ENCODE measurements at places on chromosomes 11 and 22.
A peak's percentile ranks its signal among the peaks of the same experiment; 100 is the strongest.

DNA sequence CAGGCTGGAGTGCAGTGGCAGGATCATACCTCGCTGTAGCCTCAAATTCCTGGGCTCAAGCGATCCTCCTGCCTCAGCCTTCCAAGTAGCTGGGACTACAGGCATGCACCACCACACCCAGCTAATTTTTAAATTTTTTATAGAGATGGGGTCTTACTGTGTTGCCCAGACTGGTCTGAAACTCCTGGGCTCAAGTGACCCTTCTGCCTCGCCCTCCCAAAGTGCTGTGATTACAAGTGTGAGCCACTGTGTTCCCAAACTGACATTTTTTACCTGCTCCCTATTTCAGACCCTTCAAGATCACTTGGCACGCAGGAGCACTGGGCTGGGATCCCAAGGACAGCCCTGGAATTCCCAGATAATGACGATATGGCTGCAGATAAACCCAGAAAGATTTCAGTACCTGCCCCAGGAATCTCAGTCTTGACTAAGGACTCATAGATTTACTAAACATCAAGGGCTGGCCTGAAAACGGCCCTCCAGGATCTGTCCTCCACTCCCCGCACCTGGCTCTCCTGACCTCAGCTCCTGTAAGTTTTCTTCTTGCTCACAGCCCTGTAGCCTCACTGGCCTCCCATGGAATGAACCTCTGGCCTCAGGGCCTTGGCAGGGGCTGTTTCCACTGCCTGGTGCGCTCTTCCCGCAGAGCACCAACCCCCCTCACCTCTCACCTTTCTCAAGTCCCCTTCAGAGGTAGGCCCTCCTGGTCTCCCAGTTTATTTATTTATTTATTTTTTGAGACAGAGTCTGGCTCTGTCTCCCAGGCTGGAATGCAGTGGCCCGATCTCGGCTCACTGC lies 3.6 kb upstream of the CSNK1E start:
- no peak for DNase-seq

GRCh38 chr11:113722221-113722620 lies 16.1 kb upstream of the TMPRSS5 start:
- DNase-seq = no peak

- no peak for DNase-seq
Measured at GRCh38 chr11:93591247-93591898, 48.2 kb upstream of the SMCO4 start.

DNA sequence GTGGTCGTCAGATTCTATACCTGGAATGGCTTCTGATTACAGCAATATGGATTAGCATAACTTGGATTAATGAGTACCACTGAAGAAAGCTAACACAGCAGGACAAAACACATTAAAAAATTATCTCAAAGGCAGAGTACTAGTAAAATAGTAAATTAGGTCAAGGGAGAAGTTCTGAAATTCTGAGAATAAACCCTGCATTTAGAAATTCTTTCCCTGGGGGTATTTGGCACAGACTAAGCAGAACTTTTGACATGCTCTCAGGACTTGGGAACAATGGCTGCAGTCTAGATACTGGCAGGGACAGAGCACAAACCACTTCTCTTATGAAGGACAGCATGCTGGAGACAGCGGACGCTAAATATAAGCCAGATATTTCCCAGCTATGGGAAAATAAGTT lies 85.6 kb upstream of the GRIA4 start:
- no peak for DNase-seq

GRCh38 chr11:123235117-123235655 lies 40.1 kb upstream of the CLMP start:
- peak; percentile 41 for DNase-seq

DNA sequence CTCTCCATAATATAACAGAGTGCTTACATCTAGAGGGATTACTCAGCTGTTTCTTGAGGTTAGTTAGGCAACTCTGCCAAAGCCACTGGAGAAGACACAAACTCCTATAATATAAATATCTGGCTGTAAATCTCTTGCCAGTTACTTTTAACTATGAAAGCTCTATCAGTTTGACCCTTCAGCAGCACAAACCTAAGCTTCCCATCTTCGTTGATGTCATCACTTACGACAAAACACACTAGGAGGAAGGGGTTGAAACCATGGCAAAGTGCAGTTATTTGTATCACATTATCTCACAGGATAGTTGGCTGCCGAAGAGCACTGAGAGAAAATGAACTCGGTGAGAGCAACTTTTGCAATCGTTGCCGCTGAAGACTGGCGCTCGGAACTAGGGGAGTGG lies 922.1 kb downstream of the OPCML start:
- no peak for DNase-seq

- DNase-seq = no peak
Measured at GRCh38 chr11:104547996-104548661, 350.1 kb downstream of the CASP12 start.

DNA sequence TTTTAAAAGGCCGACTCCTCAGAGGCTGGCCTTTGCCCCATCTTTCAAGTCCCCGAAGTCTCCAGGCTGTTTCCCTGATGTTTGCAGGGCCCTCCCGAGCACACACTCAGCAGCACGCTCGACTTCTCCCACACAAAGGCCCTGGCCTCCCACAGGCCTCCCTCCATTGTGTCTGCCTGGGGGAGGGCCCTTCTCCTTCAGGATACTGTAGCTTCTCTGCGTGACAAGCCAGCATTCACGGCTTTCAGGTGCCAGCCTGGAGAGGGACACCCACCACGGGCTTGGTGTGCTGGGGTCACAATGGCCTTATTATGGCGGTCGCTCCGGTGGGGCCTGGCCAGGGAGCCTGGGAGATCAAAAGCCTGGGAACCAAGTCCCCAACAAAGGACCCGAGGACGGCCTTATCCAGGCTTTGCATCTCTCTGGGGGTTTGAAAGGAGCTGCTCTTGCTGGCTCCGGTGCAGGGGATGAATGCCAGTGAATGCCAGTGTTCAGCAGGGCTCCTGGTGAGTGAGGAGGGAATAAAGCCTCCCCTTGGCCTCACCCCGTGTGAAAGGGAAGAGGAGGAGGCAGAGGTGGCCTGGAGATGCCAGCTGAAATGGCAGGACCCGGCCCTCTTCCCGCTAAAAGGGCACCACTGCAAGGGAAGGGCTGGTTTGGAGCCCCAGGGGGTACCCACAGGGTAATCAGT lies 55.0 kb downstream of the TRAF6 start:
- no peak for DNase-seq
